ENCODE measurements at places on chromosomes 11 and 22. TPM values are rescaled to one million over a fixed set of nuclear protein-coding genes. Genes with fewer than 3 reads are reported as not detected.

Gene LRP4
- polyA plus RNA-seq, result 20.6 TPM

Gene PRG3
- 0.65 TPM for polyA plus RNA-seq

Gene RAG2
- not detected for polyA plus RNA-seq

Gene MPZL3
- 0.52 TPM for polyA plus RNA-seq

Gene DRG1
- 90.6 TPM for polyA plus RNA-seq

Gene MFRP
- polyA plus RNA-seq, result not detected

Gene SLN
- 1,467 TPM for polyA plus RNA-seq

Gene IGSF9B
- polyA plus RNA-seq, result 16.2 TPM

Gene CSF2RB
- not detected for polyA plus RNA-seq

Gene SLC5A4
- polyA plus RNA-seq, result 0.48 TPM

Gene SLCO2B1
- polyA plus RNA-seq, result 9.1 TPM

Gene APOBEC3B
- not detected for polyA plus RNA-seq

Gene NF2
- polyA plus RNA-seq, result not detected

Gene MMP13
- not detected for polyA plus RNA-seq

Gene QSER1
- polyA plus RNA-seq, result 24.7 TPM

Gene PKNOX2
- polyA plus RNA-seq, result 30.0 TPM

Gene RNF121
- polyA plus RNA-seq, result 28.5 TPM

Gene FJX1
- not detected for polyA plus RNA-seq

Gene MARK2
- 16.2 TPM for polyA plus RNA-seq

Gene PLAAT4
- polyA plus RNA-seq, result 2.9 TPM

Gene TEX54
- polyA plus RNA-seq, result not detected

Gene ALDH3B1
- polyA plus RNA-seq, result 3.2 TPM

Gene PRR33
- 1.4 TPM for polyA plus RNA-seq

Gene YAP1
- polyA plus RNA-seq, result 127 TPM

Gene SPI1
- polyA plus RNA-seq, result 17.6 TPM

Gene RIBC2
- 1.3 TPM for polyA plus RNA-seq

Data from muscle of arm (tissue), 14 donors.